SK-N-SH treated with all-trans-retinoic acid at 6 μM for 48 hours (cell line): ENCODE measurements at places on chromosomes 4 and X.

DNA sequence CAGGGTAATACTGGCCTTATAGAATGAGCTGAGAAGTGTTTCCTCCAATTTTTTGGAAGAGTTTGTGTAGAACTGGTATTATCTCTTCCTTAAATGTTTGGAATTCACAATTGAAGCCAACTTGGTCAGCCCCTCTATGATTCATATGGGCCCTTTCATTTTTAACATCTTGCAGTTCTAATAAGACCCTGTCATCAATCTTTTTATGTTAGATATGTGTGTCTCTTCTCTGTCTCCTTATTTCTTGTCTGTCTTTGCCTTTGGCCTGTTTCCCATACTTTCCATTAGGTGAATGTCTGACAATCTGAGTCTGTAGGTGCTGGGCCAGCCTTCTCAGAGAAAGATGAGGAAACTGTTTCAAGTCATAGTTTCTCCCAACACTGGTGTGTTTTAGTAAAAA lies 88.7 kb downstream of the SLC16A2 start:
- no peak for ATAC-seq

DNA sequence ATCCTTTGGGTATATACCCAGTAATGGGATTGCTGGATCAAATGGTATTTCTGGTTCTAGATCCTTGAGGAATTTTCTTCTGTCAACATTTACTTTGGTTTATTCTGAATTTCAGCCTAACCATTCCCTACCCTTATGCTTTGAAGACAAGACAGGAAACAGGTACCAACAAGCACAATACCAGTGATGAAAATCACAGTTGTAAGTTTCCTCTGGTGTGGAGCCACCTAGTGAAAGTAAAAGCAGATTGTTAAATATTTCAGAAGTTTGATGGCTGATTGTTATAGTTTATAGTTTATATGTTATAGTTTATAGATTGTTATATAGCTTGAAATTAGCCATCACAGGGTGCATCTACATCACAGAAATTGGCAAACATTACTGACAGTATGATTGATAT lies 104.5 kb upstream of the AGA start:
- no peak for ATAC-seq

DNA sequence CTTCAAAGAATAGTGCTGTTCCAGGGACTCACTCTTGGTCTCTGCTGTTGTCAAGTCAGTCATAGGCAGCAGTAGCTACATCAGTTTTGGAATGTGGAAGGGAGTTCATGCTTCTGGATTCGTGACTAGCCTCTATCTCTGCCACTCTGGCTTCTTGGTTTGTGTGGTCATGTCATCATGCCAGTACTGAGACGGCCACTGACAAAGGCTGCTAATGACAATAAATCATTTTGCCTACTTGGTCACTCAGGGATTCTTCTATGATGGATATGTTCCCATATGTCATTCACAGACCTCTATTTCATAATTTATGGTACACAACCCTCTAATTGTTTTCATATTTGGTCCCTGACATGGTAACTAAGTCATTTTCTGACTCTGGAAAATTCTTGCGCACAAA lies 450.8 kb upstream of the BOD1L1 start:
- ATAC-seq, result no peak

- ATAC-seq, result no peak
These were observed 181.7 kb upstream of the AGTR2 start for GRCh38 chrX:115988825-115989224.

- ATAC-seq, result no peak
These were observed 171.3 kb downstream of the PTTG2 start for GRCh38 chr4:38131371-38132091.

DNA sequence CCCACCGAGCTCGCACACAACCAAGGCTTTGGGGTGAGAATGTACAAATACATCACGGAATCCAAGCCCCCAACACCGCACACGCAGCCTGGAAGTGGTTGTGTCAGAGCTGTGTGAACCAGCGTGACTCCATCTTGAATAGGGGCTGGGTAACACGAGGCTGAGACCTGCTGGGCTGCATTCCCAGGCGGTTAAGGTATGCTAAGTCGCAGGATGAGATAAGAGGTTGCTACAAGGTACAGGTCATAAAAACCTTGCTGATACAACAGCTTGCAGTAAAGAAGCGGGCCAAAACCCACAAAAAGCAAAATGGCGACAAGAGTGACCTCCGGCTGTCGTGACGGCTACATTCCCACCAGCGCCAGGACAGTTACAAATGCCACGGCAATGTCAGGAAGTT lies 258.4 kb downstream of the DHRSX start:
- no peak for ATAC-seq

GRCh38 chr4:1194010-1194900 lies 21.9 kb upstream of the SPON2 start:
- ATAC-seq, result peak; percentile 23

DNA sequence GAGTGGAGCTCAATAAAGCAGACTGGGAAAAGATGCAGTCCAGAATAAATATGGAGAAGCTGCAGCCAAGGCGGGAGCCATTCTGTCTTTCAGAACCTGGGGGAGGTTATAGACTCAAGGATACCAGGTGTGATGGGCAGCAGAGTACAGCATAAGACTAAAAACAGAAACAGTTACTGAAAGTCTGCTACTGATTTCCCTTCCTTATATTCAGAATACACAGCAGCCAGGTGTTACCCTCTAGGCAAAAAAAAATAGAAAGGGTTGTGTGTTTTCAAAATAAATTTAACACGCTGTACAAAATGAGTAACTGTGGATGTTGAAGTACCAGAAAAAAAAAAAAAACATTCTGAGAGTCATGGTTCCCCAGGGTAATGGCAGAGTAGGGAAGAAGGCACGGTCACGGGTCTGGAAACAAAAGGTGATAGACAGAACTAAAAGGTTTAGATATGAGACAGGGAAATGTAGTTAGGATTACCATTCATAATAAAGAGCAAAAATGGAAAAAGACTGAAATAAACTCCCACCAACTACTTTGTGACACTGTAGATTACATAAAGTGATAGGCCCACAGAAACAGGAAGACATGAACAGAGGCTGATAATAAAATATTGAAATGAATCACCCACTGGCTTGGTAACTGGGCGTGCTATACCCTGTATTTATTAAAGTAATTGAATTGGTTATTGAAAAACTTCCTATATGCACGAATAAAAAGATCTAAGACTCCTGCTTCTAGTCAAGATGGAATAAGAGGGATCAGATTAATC lies 10.8 kb upstream of the HHIP start:
- no peak for ATAC-seq

- peak; percentile 59 for ATAC-seq
These were observed 144.5 kb downstream of the SMIM20 start for GRCh38 chr4:26058537-26058936.

- peak; percentile 26; the same call in 1 of the 3 replicates for ATAC-seq
These were observed 298.7 kb upstream of the EMCN start for GRCh38 chr4:100816436-100817045.

GRCh38 chr4:72974694-72975487 lies 94.6 kb downstream of the COX18 start:
- ATAC-seq, result peak; percentile 75

GRCh38 chr4:16023776-16024408 lies 59.9 kb downstream of the PROM1 start:
- ATAC-seq, result no peak

DNA sequence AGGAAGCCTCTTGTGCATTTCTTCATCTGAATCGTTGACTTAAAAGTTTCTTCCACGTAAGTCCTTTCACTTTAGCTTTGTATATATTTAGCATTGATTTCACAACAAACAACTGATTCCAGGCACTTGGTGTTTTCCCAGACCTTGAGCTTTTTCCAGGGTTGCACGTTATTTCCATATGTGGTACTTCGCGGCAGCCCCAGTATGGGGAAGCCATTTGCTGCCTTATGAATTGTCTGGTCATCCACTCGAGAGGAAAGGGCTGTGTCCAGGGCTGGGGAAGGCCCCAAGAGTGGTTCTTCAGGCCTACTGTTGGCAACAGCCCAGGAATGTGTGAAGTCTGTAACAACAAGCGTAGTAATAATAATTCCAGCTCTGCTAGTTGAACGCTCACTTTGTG lies 2.8 kb upstream of the TLR8 start:
- no peak for ATAC-seq

DNA sequence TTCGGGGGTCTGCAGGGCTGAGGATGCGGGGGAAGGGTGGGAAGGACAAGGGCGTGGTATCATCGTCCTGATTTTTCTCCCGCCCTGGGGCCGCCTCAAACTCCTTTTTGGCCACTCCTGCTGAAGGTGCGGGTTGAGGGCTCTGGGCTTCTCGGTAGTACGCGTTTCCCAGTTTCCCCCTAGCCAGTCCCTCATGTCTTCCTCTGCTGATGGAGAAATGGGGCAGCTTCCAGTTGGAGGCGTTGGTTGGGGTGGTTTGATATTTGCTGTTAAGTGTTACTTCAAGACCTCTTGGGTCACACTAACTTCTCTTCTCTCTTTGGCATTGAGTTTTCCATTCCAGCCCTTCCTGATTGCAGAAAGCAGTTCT lies 482 bp downstream of the GSTCD start:
- ATAC-seq, result peak; percentile 61

- ATAC-seq, result peak; percentile 91
These were observed 60.7 kb upstream of the ABCG2 start for GRCh38 chr4:88219099-88219498.

GRCh38 chr4:127870688-127871087 lies 10.0 kb upstream of the PLK4 start:
- peak; percentile 99 for ATAC-seq

GRCh38 chr4:68378226-68378625 lies 28.3 kb upstream of the YTHDC1 start:
- ATAC-seq, result no peak

GRCh38 chr4:126856906-126857305 lies 775.9 kb upstream of the INTU start:
- ATAC-seq, result no peak

GRCh38 chrX:50002067-50002714 lies 79.8 kb downstream of the CLCN5 start:
- ATAC-seq, result no peak

DNA sequence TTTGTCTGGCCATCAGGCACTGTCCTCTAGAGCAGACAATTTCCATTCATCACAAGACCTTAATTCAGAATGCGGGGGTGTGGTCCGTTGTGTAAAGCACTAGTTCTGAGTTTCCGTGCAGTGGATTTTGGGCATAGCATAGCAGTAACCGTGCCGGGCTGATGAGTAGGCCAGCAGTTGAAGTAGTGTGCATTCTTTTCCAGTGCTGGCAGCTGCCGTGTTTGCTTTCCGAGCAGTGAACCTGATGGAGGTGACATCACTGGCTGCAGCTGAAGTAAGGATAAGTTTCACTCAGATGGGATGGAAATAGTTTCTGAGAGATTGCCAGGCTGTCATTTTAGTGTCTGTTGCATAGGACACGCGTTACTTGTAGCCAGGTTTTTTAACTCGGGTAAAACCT lies 107.0 kb upstream of the STIM2 start:
- ATAC-seq, result no peak

- ATAC-seq, result peak; percentile 35; the same call in 1 of the 3 replicates
These were observed 637 bp downstream of the AR start for GRCh38 chrX:67544281-67545035.

DNA sequence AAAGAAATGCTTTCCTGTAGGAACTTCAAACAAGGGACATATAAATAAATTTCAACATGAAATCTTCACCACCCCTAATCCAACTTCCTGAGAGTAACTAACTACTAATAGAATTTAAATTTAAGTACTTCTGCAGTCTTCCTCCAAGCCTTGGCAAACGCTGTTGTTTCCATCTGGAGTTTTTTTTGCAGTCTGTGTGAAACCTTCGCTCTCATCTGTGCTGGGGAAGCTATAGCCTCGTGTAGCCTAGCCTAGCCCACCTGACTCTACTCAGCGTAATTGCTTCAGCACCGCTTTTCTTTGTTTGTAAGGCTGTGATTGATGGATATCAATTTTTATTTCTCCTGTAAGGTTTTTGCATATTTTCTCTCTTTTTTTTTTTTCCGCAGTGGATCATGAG lies 30.9 kb downstream of the STOX2 start:
- ATAC-seq, result no peak

GRCh38 chrX:9560219-9560618 lies 95.4 kb downstream of the TBL1X start:
- no peak for ATAC-seq

DNA sequence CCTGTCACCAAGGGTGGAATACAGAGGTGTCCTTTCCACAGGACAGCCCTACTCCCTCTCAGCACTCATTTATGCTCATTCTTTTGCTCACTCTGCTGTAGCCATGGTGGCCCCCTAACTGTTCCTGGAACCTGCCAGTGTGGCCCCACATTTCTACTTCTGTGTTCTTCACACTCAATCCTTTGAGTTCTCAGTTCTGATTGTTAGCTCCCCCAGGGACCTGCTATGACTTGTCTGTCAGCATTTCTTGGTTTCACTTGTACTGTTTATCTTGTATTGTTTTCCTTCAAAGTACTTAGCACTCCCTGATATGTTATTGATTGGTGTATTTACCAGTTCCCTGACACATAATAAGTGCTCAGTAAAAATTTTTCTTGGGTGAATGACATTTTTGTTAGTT lies 14.9 kb downstream of the VBP1 start:
- no peak for ATAC-seq

DNA sequence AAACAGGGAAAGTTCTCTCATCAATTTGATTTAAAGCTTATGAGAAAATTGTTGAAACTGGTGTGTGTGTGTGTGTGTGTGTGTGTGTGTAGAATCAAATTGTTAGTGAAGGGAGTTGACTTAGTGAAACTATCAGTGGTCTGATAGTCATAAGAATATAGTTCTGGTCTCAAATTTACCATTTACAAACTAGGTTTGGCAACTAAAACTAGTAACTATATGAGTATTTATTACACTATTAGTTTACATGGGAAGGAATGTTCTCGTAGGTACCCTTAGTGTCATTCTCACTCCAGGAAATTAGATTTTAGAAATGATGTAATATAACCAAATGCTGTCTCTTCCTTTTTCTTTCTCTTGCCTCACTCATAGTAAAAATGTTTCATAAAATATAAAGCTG lies 11.9 kb downstream of the SULT1E1 start:
- ATAC-seq, result no peak

GRCh38 chrX:80486299-80486698 lies 66.1 kb downstream of the TENT5D start:
- ATAC-seq, result no peak

GRCh38 chrX:19541196-19541595 lies 25.9 kb upstream of the MAP3K15 start:
- ATAC-seq, result no peak

DNA sequence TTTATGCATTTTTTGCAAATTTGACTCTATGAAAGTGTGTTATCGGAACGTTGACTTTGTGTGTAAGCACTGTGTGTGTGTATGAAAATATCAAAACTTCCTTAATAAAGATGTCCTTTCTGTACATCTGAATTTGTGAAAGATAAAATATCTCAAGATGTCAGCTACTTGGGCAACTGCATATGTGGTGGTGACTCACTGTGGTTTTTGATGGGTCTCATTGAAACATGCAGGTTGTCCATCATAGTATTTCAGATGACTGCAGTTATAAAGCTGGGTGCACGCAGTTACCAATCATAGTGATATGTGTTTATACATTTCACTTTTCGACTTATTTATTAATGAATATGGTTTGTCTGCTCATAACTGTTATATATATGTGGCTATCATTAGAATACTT lies 19.7 kb upstream of the BBS12 start:
- no peak for ATAC-seq

DNA sequence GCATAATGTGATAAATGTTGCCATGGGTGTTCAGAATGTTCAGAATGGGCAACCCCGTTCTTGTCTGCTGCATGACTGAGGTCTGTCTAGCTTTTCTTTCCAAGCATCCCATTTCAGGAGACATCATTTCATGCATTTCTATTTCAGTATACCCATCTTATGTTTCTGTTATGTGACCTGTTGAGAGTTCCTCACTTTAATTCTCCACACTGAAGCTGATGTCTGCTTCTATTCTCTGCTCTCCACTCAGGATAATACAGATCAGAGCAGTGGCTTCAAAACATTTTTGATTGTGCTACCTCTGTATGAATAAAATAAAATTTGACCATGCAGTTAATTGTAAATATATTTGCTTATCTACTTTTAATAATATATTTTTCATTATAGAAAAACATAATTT lies 398.6 kb downstream of the ARHGAP24 start:
- ATAC-seq, result no peak
